ENCODE measurements at places on chromosomes 12 and 14. TPM values are rescaled to one million over a fixed set of nuclear protein-coding genes. Genes with fewer than 3 reads are reported as not detected.

ARHGAP9 gene
- total RNA-seq, result 3.3 TPM

GPRC5A gene
- total RNA-seq, result 12.8 TPM

FAM222A gene
- 1.7 TPM for total RNA-seq

GRCh38 chr14:32430326-32430725 is 101.2 kb downstream of the AKAP6 start:
- DNase-seq, result no peak
- H3K27ac ChIP-seq, result no peak overlapping the region
- no peaks in the 10 kb centered on the region for H3K4me1 ChIP-seq
- H3K4me3 ChIP-seq, result no peak overlapping the region
- H3K36me3 ChIP-seq, result no peaks in the 10 kb centered on the region

- no peaks in the 10 kb centered on the region for H3K27me3 ChIP-seq
- H3K27ac ChIP-seq, result no peak overlapping the region
Measured at GRCh38 chr12:3263939-3264922, 187.1 kb downstream of the TSPAN9 start.

- DNase-seq, result no peak
- H3K4me3 ChIP-seq, result no peak overlapping the region
- H3K27me3 ChIP-seq, result no peaks in the 10 kb centered on the region
- no peaks in the 10 kb centered on the region for H3K36me3 ChIP-seq
- no peaks in the 10 kb centered on the region for H3K4me1 ChIP-seq
- no peak overlapping the region for H3K27ac ChIP-seq
Measured at GRCh38 chr14:79256380-79256779, 954.9 kb downstream of the DIO2 start.

DNA sequence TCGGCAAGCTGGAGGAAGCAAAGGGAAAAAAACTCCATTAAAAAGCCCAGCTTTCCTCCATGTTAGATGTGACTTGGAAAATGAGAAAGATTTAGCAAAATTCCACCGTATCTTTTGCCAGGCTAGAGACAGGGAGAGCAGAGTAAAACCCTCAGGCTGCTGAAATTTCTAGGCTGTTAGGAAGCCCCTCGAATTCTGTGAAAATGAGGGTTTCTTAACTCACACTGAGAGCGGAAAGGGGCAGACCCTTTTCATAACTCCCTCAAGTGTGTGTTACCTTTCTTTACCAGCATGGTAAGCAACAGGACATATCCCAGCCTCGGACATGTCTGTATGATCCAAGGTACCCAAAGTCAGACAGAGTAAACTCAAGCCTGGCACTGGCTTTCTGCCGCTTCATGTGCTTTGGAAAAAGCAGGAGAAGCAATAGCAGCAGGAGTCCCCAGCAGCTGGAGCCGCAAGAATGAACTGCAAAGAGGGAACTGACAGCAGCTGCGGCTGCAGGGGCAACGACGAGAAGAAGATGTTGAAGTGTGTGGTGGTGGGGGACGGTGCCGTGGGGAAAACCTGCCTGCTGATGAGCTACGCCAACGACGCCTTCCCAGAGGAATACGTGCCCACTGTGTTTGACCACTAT is at the start of gene RHOJ:
RHOJ (plus strand) TSS at position 37 of the 637 bp plus-strand sequence; CDS start at position 464, 427 bp downstream.
- H3K27me3 ChIP-seq, result no peaks in the 10 kb centered on the region
- peak within 1 kb of the TSS; percentile 51 for H3K4me3 ChIP-seq
- peak; percentile 25 for DNase-seq
- no peaks in the 10 kb centered on the region for H3K4me1 ChIP-seq
- H3K27ac ChIP-seq, result peak within 1 kb of the TSS; percentile 94

DNA sequence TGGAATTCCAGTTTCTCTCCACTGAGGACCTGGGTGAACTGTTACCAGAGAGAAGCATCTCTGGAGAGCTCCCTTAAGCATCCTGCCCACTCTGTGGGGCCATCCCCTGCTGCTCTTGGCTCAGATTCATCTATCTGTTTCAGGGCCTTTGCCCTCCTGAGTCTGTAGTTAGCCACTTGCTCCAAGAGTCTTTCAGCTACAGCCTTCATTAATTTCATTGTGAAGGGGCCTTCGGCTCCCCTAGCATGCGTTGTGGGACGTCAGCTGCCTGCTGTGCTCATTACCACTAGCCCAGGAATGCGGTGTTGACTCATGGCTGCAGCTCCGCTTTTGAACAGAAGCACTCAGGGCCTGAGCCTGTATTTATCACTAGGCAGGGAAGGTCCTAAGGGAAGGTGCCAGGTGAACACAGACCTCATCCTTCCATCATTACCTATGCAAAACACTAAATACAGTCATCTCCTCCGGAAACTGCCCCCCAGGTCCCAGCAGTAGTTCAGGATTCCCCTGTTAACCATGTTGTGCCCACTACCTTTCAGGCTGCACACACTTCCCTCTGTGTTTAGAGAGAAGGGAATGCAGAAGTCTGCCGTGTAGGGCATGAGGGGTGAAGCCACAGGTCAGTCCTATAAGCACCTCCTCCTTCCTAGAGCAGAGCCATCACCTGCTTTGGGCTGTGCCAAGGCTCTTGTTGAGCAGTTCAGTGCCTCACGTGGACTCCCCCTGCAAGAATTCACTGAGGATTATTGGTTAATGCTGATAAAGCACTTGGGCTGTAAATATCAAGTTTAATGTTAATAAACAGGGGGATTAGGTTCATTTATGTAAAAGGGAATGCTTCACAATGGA is 191.4 kb downstream of the CACNA1C start:
- peak; percentile 61 for DNase-seq
- no peaks in the 10 kb centered on the region for H3K27me3 ChIP-seq
- no peaks in the 10 kb centered on the region for H3K36me3 ChIP-seq
- peaks cover 19% of the 10 kb centered on the region for H3K4me1 ChIP-seq

GRCh38 chr14:24659916-24660570 is 26.1 kb upstream of the GZMB start:
- no peak overlapping the region for H3K27ac ChIP-seq
- no peaks in the 10 kb centered on the region for H3K36me3 ChIP-seq
- H3K4me1 ChIP-seq, result no peaks in the 10 kb centered on the region
- H3K27me3 ChIP-seq, result no peaks in the 10 kb centered on the region
- no peak for DNase-seq

DNA sequence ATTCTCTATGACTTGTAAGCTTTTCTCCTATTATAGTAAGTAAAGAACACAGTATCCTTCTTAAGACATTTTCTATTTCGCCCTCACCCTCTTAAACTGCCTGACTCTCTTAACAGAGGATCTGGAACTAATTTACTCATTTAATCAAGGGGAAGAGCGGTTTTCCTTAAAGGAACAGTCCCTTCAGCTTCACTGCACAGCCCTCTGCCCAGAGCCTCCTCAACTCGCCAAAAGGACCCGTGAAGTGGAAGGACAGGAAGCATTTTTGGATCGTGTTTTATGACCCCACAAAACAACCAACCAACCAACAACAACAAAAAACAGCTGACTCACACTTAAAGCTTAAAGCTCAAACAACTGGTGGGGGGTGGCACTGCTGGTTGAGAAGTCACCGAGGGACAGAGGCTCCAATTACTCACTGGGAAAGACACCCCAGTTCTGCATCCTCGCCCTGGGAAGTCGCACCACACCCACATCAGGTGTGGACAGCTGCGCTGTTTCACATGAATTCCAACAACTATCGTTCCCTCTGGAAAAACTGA is 35.7 kb downstream of the NID2 start:
- H3K4me3 ChIP-seq, result no peak overlapping the region
- H3K4me1 ChIP-seq, result peaks cover 3% of the 10 kb centered on the region
- no peaks in the 10 kb centered on the region for H3K36me3 ChIP-seq
- no peak for DNase-seq

GRCh38 chr12:68780731-68781130 is 27.2 kb upstream of the MDM2 start:
- H3K4me3 ChIP-seq, result no peak overlapping the region
- H3K36me3 ChIP-seq, result no peaks in the 10 kb centered on the region
- no peaks in the 10 kb centered on the region for H3K27me3 ChIP-seq
- no peak overlapping the region for H3K27ac ChIP-seq
- DNase-seq, result no peak
- no peaks in the 10 kb centered on the region for H3K4me1 ChIP-seq

Measured in uterus (tissue), 4 donors.